ENCODE measurements at places on chromosomes 5 and 9.
A peak's percentile ranks its signal among the peaks of the same experiment; 100 is the strongest.

DNA sequence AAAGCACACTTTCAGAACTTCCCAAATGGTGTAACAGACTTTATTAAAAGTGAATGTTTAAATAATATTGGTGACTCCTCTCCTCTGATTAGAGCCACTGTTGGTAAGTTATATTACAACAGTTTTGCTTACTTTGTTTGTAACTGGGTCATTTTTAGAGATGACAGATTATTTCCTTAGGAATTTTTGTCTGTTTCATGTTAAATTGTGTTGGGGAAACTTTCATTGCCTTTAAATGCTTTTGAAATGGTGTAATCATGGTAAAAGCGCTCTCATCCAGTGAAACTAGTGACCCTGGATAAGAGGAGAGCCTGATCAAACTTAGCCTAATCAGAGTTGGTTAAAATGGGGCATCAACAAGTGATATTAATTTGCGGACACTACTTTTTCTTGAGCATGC lies 39.4 kb downstream of the TNPO1 start:
- no peak for DNase-seq

DNA sequence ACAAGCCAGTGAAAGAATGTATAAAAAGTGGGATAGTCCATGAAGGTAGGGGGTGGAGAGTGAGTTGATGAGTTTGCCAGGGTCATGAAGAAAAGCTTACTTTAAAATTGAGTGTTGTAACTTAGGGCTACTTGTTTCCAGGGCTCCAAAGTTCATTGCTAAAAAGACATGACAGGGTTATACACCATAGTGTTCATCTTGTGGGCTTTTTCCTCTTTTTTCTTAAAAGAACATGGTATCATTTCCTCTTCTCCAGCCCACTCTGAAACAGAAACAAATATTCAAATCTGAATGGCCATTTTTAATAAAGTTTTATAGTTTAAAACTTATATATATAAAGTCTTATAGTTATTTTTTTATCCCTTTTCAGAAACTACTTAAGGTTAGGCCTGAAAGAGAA lies 115.7 kb upstream of the SMC2 start:
- no peak for DNase-seq

- no peak for DNase-seq
Measured at GRCh38 chr9:113012492-113012891, 500 bp upstream of the ZNF883 start.

- DNase-seq, result no peak
Measured at GRCh38 chr9:135769489-135770202, 67.7 kb downstream of the KCNT1 start.

- DNase-seq, result peak; percentile 59
Measured at GRCh38 chr9:112750016-112750763, at the start of gene SNX30. Gene SNX30 (plus strand): TSS chr9:112750760. CDS start chr9:112751002, 242 bp downstream.

All from stimulated activated CD4-positive, alpha-beta T cell treated with anti-CD3 and anti-CD28 coated beads, Interleukin-1b, Interleukin-23, amount 100 ng/mL, for 1 hour (primary cell).